ENCODE measurements at places on chromosomes 4 and X.

DNA sequence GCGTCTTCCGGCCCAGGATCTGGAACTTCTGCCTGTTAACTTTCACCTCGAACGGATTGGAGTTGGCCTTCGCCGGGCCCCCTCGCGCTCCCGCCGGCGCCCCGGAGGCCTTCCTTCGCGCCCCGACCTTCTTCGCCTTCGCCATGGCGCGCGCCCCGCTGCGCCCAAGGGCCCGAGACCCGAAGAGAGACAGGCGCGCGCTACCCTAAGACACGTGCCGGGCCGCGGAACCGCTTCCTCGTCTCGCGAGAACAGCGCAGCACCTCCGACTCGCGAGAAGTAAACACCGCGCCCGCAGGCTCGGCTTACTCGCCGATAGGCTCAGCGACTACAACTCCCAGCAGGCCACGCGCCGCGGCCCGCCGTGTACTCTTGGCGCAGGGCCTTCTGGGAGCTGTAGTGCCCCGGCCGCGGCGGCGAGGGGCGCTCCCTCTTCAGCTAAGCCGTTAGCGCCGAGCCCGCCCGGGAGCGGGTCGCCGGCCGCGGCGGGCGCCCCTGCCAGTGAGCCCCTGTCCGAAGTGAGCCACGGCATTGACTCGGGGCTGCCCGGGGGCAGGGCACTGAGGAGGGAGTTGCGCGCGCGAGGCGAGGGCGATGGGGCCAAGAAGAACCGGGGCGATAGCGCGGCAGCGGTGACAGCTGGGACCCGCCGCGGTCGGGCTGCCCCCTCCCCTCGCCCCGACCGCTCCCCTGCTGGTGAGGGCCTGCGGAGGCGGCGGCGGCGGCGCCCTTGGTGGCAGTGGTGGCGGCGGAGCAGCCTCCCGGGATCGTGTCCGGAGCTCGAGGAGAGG lies at the start of the genes GRK4 and NOP14:
TSS of gene GRK4 (plus strand) at position 397 of the 791 bp plus-strand sequence. CDS start 500 bp downstream, outside the sequence.
TSS of gene NOP14 (minus strand) at position 232 of the 791 bp plus-strand sequence. CDS start at position 145, 87 bp downstream.
- DNase-seq = peak; percentile 98

GRCh38 chr4:7620814-7621176 lies 186.1 kb upstream of the PSAPL1 start:
- no peak for DNase-seq

GRCh38 chr4:124401606-124402005 lies 310.9 kb downstream of the ANKRD50 start:
- no peak for DNase-seq

DNA sequence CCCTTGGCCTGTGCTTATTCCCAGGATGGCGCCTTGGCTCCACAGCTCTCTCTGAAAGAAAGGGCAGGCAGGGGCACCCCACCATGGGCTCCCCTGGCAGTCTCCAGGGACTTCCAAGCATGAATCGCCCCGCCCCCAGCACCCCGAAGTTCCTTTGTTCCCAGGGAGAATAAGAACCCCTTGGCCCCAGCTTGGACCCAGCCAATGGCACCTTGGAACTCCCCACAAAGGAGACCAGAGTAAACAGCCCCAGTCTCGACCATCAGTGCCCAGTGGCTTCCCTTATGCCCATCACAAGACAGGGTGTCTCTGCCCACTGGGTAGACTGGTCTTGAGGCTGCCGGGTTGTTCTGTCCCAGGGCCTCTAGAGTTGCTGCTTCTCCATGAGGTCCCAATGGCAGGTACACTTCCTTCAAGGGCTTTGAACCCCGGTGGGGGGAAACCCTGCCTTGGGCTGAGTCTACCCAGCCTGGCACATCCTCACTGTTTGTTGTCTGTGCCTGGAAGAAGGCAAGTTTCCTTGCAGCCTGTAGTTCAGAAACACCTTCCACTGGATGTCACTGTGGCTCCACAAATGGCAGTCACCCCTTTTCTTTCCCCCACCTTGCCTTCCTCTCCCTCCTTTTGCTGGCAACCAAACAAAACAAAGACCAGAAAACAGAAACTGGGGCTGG lies 30.8 kb downstream of the NBDY start:
- no peak for DNase-seq

DNA sequence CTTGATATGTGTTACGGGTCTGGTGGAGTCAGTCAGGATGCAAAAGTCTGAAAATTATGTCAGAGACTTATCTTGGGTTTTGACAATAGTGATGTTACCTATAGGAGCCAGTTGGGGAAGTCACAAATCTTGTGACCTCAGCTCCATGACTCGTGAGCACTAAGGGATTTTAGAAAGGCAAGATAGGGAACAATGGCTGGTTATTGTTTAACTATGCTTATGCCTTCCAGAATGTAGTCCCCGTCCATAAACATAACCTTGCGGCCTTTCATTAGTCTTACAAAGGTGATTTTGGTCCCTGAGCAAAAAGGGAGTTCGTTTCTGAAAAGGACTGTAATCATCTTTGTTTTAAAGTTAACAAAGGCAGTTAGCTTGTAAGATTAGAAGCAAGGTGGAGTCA lies 23.9 kb upstream of the GATB start:
- no peak for DNase-seq

- DNase-seq = no peak
These were observed 8.5 kb upstream of the LHFPL1 start for GRCh38 chrX:112688242-112688641.

DNA sequence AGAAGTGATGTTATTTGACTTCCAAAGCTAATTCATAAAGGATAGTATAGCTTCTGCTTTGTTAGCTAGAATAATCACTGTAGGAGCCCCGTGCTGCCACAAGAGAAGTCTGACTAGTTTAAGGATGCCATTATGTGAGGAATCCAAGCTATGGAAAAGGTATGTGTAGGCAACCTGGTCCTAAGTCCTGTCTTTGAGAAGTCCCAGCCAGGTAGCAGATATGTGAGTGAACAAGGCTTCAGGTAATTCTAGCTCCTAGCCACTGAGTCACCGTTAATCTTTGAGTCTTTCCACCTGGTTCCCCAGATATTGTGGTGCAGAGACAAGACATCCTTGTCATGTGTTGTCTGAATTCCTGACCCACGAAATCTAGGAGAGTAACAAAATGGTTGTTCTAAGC lies 55.5 kb downstream of the BMP3 start:
- no peak for DNase-seq

DNA sequence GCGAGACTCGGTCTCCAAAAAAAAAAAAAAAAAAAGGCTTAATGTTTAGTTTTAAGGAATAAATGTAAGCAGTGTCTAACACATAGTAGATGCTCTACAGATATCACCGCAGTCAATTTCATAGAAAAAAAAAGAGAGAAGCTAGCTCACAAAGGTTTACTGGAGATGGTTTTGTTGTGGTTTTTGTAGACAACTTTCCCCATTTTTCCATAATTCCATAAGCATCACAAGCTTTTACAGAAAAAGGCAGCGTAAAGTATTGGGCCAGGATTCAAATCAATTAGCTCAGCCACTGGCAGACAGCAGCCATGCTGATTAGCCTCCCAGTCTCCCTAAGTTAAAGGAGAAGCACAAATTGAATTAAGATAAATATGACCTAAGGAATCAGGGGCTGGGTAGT lies 1.5 kb downstream of the GRSF1 start:
- DNase-seq = no peak

DNA sequence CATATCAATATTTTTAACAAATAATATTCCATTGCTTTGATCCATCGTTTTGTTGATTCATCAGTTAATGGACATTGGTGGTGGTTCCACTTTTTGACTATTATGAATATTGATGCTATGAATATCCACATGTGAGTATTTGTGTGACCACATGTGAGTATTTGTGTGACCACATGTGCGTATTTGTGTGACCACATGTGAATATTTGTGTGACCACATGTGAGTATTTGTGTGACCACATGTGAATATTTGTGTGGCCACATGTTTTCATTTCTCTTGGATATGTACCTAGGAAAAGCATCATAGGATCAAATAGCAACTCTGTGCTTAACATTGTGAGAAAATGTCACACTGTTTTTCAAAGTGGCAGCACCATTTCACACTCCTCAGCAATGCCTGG lies 433.6 kb upstream of the FRG1 start:
- no peak for DNase-seq

DNA sequence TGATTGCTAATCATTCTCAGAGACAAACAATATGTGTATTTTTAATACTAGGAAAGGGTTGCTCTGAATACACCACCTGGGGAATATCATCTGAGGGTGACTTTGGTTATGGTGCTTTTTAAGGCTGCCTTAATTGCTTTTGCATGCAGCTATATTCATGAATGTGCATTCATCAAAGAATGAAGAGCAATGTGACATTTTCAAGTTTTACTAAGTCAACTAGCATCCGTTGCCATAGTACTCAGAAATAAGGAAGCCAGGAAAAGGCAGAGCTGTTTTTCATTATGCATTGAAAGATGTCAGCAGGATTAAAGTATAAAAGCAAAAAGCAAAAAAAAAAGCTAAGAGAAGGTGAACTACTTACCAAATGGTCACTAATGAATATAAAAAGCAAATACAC lies 67.4 kb upstream of the PCDH18 start:
- no peak for DNase-seq

- no peak for DNase-seq
These were observed 728 bp downstream of the UBA6 start for GRCh38 chr4:67700116-67700737.

All from RWPE2 (cell line).